ENCODE measurements at places on chromosomes 7 and 10.
A peak's percentile ranks its signal among the peaks of the same experiment; 100 is the strongest.

- no peak for DNase-seq
Measured at GRCh38 chr7:47888371-47889265, 59.6 kb downstream of the PKD1L1 start.

DNA sequence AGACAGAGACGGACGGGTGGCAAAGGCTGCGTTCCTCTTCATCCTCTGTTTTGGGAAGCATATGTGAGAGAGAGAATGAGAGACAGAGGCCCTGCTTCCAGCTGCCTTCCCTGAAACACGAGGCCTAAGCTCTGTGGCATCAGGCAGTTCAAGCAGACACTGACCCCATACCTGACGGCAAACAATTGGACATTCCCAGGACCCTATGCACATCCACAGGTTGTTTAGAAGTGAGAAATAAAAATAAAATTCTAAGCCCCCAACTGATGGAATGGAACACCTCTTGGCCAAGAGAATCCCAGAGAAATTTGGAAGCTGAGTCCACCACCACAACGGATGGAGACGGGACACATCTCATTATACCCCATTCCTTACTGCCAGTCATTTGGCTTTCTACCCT is 105.3 kb downstream of the CPXM2 start:
- DNase-seq = no peak

GRCh38 chr7:73565675-73566340 is 8.3 kb upstream of the BCL7B start:
- no peak for DNase-seq

GRCh38 chr10:110681023-110681681 is 37.0 kb downstream of the RBM20 start:
- peak; percentile 47 for DNase-seq

Data from NCI-H1417 (cell line).